Glutamatergic neuron (in vitro differentiated cells): ENCODE measurements at places on chromosomes 13 and 19. TPM values are rescaled to one million over a fixed set of nuclear protein-coding genes. Genes with fewer than 3 reads are reported as not detected.

The FXYD7 gene
- total RNA-seq = 22.3 TPM

The WDR62 gene
- 5.5 TPM for total RNA-seq

The C19orf67 gene
- total RNA-seq = 0.71 TPM

DNA sequence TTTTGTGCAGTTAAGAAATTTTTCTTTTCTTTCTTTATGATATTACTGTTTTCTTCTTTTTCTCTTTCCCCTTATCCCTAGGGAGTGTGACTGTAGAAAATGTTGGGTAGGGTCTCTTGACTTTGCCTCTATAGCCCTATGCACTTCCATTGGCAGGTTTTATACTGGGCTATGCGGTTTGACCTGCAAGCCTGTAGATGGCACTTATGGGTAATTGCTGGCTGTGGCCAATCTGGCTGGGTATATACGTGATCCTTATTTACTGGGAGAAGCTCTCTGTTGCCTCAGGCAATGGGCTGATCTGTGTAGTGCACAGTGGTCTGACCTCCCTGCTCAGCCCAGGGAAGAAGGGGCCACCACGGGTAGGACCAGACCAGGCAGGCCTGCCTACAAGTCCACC, 78.8 kb downstream of the RAP2A start:
- no peak for DNase-seq
- peaks cover 10% of the 10 kb centered on the region for H3K36me3 ChIP-seq
- no peaks in the 10 kb centered on the region for H3K4me1 ChIP-seq
- H3K27ac ChIP-seq = no peak overlapping the region
- no peak overlapping the region for H3K4me3 ChIP-seq
- no peaks in the 10 kb centered on the region for H3K27me3 ChIP-seq

- H3K36me3 ChIP-seq = no peaks in the 10 kb centered on the region
- H3K4me1 ChIP-seq = no peaks in the 10 kb centered on the region
- no peak for DNase-seq
- H3K27ac ChIP-seq = no peak overlapping the region
- H3K4me3 ChIP-seq = no peak overlapping the region
- H3K27me3 ChIP-seq = peaks cover 1% of the 10 kb centered on the region
Measured at GRCh38 chr13:47426126-47426849, 529.4 kb upstream of the HTR2A start.

DNA sequence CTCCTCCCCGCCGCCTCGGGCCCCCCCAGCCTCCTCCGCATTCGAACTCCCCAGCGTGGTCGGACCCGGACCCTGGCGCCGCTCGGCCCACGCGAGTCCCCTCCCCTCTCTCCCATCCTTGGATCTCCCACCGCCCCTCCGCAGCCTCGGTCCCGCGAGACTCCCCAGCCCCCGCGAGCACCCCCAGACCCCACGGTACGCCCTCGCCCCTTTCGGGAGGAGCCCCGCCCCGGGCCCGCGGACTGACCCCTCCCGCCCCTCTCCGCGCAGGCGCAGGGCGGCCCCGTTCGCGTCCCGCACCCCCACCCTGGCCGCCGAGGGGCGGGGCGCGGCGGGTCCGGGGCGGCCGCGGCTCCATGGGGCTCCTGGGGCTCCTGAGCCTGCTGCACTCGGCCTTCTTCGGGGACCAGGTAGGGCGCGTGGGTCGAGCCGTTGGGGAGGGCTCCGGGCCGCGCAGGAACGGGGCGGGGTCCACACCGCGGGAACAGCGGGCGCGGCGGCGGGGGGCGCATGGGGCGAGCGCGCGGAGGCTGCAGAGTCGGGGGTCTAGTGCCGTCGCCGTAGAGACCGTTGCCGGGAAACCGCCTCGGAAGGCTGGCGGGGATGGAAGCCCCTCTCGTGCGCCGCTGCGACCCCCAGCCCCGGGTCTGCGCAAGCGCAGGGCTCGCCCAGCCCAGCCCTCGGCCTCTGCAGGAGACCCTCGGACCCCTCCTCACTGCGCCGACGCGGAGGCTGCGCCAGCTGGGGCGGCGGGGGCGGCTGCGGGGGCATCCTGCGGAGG, 3.8 kb upstream of the APC2 start:
- no peak overlapping the region for H3K4me3 ChIP-seq
- H3K27ac ChIP-seq = no peak overlapping the region
- peaks cover 20% of the 10 kb centered on the region for H3K27me3 ChIP-seq
- peaks cover 6% of the 10 kb centered on the region for H3K36me3 ChIP-seq

GRCh38 chr13:111210091-111210490, 95.0 kb downstream of the ARHGEF7 start:
- H3K27ac ChIP-seq = peak overlapping the region; percentile 4
- no peaks in the 10 kb centered on the region for H3K36me3 ChIP-seq
- peaks cover 67% of the 10 kb centered on the region for H3K4me1 ChIP-seq
- H3K27me3 ChIP-seq = peaks cover 3% of the 10 kb centered on the region
- H3K4me3 ChIP-seq = peak overlapping the region; percentile 1
- no peak for DNase-seq

DNA sequence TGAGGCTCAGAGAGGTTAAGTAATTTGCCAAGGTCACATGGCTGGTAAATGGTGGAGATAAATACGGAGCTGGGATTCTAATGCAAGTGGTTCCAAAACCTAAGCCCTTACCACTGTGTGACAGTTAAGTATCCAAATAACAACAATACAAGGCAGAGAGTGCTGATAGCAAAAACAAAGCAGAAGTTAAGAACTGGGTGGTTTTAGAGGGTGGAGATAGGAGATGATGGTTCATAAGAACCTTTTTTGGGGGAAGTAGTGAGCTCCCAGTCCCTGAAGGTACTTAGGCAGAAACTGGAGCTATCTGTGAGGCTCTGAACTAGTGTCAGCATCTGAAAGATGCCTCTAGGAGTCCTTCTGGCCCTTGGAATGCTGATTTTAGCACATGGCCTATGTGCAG, 56.2 kb upstream of the UBE2L5 start:
- no peak for DNase-seq
- H3K4me1 ChIP-seq = no peaks in the 10 kb centered on the region
- no peak overlapping the region for H3K4me3 ChIP-seq
- no peaks in the 10 kb centered on the region for H3K36me3 ChIP-seq

- no peak overlapping the region for H3K27ac ChIP-seq
- H3K4me3 ChIP-seq = no peak overlapping the region
- no peak for DNase-seq
Measured at GRCh38 chr13:64488731-64489130, 2741.4 kb downstream of the PCDH9 start.

DNA sequence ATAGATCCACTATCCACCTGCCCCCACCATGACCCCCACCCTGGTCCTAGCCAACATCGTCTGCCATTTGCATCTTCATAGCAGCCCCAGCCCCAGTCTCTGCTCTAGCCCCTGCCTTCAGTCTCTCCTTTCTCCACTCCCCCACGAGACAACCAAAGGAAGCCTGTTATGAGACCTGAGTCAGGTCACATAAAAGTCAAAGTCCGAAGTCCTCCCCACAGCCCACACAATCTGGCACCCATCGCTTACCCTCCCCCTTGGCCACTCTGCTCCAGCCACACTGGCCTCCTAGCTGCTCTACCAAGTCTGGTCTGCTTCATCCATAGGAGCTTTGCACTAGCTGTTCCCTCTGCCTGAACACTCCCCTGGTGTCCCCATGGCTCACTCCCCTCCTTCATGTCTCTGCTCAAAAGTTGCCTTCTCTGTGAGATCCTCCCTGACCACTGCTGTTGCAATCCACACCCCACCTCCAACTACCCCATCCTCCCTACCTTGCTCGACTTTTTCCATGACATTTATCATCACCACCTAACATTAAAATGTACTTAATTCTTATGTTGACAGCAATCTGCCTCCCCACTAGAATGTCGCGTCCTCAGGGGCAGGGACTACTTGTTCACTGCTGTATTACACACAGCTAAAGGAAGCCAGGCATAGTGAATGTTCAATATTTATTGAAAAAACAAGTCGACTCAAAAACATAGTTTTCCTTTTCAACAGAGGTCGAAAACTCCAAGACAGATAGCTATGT, 1.2 kb upstream of the PLEKHG2 start:
- peak overlapping the region; percentile 90 for H3K27ac ChIP-seq
- H3K36me3 ChIP-seq = no peaks in the 10 kb centered on the region
- DNase-seq = no peak

GRCh38 chr13:87884884-87885283, 213.7 kb downstream of the SLITRK5 start:
- DNase-seq = no peak
- no peaks in the 10 kb centered on the region for H3K4me1 ChIP-seq
- H3K36me3 ChIP-seq = no peaks in the 10 kb centered on the region
- H3K27ac ChIP-seq = no peak overlapping the region
- no peaks in the 10 kb centered on the region for H3K27me3 ChIP-seq
- no peak overlapping the region for H3K4me3 ChIP-seq

DNA sequence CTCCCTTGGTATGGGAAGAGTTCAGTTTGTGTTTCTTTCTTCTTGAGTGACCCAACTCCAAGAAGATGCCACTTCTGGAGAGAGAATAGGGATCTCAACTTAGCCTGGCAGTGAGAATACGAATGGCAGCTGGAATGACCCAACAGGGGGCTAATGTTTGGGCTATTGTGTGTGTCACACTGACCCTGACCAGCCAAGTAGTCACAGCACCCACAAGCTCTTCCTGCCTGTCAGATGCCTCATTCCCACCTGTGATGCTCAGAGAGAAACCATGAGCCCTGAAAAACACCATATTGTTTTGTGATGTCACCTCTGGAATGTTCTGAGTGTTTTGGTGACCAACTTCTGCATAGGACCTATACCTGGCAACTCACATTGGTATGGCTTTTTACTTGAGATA, at the start of gene CBY2:
TSS of gene CBY2 (plus strand) at position 233 of the 400 bp plus-strand sequence. CDS start at position 304, 71 bp downstream.
- H3K27ac ChIP-seq = no peak within 1 kb of the TSS
- H3K4me1 ChIP-seq = peaks cover 6% of the 10 kb centered on the region
- DNase-seq = no peak
- H3K4me3 ChIP-seq = no peak within 1 kb of the TSS
- no peaks in the 10 kb centered on the region for H3K27me3 ChIP-seq

DNA sequence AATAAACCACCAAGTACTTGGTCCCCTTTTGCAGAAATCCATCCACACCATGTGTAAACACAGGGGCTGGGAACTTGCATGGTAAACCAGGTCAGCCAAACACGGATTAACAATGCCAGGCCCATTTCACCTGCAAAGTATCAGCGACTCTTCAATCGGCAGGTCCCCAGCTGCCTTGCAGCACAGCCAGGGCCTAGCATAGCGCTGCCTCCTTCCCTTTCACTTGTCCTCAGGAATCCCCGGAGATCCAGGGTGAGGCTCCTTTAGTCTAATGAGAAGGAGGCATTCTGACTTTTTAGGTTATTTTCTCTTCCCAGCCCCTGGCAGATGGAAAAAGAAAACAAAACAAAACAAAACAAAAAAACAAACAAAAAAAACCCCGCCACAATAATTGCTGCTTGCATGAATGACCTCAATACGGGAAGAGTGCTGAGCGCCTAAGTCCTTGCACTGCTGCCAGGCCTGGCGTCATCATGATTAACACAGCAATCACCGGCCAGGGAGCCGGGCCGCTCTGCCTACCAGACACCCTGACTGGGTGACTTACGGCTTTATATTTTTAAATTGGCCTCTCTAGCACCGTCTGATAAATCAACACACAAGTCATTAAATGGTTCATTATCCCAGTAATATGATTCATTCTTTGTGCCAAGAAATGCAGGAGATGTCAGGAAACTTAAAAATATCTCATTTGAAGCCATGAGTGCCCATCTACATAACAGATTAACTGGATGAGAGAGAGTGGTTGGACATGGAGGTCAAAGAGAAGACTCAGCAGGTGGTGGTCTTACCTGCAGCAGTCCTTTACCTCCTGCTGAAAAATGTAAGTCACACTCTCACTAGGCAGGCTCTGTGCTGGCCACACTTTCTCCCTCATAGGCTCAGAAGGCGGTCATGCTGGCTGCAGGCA, 692.7 kb downstream of the UQCRFS1 start:
- H3K4me3 ChIP-seq = no peak overlapping the region
- H3K4me1 ChIP-seq = no peaks in the 10 kb centered on the region
- no peaks in the 10 kb centered on the region for H3K36me3 ChIP-seq

- H3K27me3 ChIP-seq = no peaks in the 10 kb centered on the region
- no peak overlapping the region for H3K4me3 ChIP-seq
- no peaks in the 10 kb centered on the region for H3K36me3 ChIP-seq
- H3K27ac ChIP-seq = no peak overlapping the region
Measured at GRCh38 chr13:59677966-59678814, 485.5 kb downstream of the DIAPH3 start.

GRCh38 chr19:722553-723101, 13.9 kb downstream of the PALM start:
- peaks cover 8% of the 10 kb centered on the region for H3K4me1 ChIP-seq
- no peak overlapping the region for H3K27ac ChIP-seq
- H3K4me3 ChIP-seq = no peak overlapping the region
- DNase-seq = no peak
- no peaks in the 10 kb centered on the region for H3K36me3 ChIP-seq
- H3K27me3 ChIP-seq = peaks cover 15% of the 10 kb centered on the region
